EH (cell line): ENCODE measurements at places on chromosomes 5 and 9.

- DNase-seq = peak; percentile 56
Observed at GRCh38 chr9:88781628-88782391, 209.5 kb upstream of the S1PR3 start.

- DNase-seq = no peak
Observed at GRCh38 chr9:35426627-35427026, 63.3 kb upstream of the RUSC2 start.

GRCh38 chr9:120336753-120337090, 243.2 kb downstream of the CDK5RAP2 start:
- DNase-seq = no peak

DNA sequence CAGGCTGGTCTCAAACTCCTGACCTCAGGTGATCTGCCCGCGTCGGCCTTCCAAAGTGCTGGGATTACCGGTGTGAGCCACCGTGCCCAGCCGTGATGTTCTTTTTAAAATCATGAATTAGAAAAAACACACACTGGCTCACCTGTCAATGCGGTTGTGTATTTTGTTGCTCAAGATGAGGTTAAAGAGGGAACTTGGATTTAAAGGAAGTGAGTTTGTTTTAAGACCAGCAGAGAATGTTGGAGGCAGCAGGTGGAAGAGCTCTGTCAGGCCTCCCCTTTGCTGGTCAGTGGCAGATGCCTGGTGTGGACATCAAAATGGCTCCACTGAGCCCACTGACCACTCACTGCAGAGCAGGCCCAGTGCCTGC, 38.9 kb downstream of the WNK2 start:
- no peak for DNase-seq

- no peak for DNase-seq
Observed at GRCh38 chr5:178115136-178115813, 1.9 kb downstream of the N4BP3 start.

- DNase-seq = no peak
Observed at GRCh38 chr5:41883936-41884335, 13.7 kb upstream of the OXCT1 start.

GRCh38 chr5:96880444-96881164, 4.3 kb downstream of the ERAP2 start:
- DNase-seq = peak; percentile 79

DNA sequence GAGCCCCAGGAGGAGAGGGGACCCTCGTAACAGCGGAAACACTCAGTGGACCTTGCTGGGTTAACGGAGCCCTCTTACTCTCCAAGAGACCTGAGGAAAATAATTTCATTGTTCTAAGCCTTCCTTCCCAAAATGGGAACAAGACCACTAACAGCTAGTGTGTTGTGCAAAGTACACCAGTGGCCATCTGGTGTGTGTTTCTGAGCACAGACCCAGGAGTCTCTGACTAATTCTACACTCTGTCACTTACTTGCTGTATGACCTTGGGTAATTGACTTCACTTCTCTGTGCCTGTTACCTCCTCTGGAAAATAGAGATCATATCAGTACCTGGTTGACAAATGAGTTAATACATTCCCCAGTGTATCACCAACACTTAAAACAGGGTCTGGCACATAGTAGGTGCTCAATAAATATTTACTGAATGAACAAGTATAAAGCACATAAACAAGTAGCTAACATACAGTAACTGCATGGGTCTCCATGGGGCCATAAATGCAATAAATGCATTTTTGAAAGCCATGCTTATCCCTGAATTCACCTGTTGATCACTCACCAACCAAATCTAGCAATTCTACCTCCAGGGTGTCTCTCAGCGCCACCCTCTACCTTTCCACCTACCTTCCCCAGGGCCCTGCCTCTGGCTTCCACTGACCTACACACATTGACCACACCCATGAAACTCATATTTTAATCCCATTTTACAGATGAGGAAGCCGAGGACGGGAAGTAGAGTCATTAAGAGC, 44.7 kb upstream of the AKNA start:
- no peak for DNase-seq

DNA sequence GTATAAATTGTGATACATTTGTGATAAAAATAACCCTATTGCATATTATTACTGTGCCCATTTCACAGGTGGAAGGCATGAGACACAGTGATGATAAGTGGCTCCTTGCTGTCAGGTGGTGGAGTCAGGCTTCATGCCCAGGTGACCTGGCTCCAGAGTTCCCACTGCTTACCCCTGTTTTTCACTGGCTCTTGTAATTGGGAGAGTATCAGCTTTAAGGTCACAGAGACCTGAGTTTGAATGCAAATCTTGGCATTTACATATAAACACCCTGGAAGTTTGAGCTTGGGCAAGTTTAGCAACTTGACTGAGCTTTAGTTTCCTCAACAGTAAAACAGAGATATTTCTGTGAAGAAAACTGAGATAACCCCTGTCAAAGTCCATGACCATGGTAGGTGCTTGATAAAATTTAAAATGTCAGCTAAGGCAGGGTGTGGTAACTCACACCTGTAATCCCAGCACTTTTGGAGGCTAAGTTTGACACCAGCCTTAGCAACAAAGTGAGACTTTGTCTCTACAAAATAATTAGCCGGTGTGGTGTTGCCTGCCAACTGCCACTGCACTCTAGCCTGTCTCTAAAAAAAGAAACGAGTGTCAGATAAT, 29.2 kb downstream of the MAT2B start:
- DNase-seq = no peak

DNA sequence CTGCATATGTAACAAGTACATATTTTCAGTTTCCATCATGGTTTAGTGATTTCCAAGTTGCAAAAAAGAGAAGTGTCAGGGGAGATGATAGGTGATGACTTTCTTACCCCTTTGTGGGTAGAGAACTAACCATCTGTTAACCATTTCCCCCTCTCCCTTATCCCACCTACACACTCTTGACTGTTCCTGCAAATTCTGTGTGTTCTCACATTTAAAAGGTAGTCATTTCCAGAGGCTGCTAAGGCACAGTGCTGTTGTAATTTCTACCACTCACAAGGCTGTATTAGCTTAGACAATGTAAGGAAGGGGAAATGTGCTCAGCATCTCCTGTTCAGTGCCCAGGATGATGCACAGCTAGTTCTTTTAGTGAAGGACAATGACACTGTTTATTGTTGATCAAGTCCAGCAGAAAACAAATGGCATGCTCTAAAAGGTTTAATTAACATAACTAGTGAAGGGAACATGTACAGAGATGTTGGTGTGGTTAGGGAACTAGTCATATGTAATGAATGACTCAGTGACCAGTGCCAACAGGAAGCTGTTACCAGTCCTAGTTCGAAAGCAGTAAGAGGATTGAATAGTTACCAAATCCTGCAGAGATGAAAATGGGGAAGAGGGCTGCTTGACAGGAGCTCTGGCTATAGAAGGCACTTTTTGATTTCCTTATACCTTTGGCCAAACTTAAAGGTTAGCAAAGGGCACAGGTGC, 165.1 kb downstream of the PLK2 start:
- peak; percentile 57 for DNase-seq

GRCh38 chr9:121048618-121049017, 1.5 kb downstream of the C5 start:
- peak; percentile 49 for DNase-seq

DNA sequence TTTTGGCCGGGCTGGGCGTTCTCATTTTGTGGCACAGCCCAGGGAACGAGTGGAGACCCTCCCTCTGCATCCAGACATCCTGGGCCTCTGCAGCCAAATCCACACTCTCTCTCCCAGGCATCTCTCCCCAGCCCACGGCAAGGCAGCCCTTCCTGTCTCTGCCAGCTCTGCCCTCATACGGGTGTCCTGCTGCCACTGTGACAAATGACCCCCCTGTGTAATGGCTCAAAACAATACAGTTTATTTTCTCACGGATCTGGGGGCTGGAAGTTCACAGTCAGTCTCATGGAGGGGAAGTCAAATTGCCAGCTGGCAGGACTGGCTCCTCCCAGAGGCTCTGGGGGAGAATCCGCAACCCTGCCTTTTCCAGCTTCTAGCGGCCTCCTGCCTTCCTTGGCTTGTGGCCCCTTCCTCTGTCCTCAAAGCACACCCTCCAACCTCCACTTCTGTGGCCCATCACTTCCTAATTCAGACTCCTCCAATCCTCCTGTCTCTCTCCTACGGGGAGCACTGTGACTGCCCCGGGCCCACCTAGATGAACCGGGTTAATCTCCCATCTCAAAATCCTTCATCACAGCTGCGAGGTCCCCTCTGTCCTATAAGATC, 70.2 kb upstream of the COL5A1 start:
- no peak for DNase-seq

DNA sequence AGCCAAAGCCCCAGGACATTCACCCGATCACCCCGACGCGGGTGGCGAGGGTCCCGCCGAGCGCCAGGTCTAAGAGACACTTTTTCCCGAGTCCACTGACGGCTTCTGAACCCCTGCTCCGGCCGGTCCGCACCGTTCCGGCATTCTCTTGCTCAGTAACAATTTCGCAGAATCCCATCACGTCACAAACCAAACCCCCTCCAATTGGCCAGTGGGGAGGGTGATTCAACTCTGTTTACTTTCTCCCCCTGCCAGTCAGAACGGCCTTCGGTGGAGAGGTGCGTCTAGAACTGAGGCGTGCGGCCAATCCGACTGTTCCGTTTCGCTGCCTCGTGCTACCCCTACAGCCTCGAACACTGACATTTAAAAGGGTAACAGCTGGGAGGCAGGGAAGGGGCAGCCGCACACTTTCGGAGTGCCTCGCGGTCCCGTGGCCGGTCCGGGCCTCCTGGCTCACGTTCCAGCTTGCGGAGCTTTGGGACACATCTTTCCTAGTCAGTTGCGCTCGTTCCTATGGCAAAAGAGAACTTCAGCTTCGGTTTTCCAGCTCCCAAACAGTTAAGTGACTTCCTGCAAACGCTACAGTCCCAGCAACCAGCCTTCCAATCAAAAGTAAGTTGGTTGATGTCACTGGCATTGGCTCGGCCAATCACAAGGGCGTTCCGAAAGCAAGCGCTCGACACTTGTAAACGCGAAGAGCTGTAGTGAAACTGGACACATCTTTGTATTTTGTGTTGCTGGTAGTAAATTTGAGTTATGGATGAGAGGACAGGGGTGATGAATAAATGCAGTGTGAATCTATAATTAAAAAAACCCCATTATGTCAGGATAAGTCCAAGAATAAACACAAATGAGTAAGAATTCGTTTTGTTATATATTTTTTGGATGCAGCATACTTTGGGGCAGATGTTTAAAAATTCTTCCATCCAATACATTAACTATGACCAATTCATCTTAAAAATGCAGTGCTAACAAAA, at the start of gene KLF9:
TSS of gene KLF9 (minus strand) at position 859 of the 977 bp plus-strand sequence. CDS start 1,294 bp downstream, outside the sequence.
- peak; percentile 99 for DNase-seq

- no peak for DNase-seq
Observed at GRCh38 chr9:68541568-68541967, 885 bp upstream of the TMEM252 start.

DNA sequence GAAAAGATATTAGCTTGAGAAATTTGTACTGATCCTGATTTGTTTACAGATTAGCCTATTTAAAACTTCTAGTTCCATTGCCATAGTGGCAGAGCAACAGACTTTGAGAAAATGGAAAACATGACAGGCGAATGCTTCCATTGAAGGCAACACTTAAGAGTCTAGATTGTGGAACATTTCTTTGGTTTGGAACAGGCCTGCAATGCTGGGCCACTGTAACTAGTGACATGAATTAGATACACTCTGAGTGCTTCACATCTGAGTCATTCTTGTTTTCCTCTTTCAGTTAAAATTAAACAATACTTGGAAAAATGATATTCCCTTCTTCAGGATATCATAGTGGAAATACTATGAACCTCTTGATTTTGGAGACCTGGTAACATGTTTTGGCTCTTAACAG, 453.6 kb upstream of the TUSC1 start:
- peak; percentile 54 for DNase-seq

DNA sequence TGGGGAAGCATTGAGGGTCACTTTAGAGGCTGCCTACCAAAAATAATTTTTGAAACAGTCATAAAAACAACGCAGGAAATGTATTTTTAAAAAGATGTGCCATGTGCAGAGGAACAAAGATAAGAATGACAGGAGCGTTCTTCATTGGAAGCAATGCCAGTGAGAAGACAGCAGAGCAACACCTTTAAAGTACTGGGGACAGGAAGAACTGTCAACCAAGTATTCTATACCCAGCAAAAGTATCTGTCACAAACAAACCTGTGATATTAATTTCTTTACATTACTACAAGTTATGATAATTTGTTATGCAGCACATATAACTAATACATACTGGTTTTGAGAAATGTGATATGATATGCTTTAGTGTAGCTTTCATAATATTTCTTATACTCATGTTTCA, 675.6 kb downstream of the IRX1 start:
- DNase-seq = no peak

GRCh38 chr5:179257176-179257682, 88.0 kb downstream of the ADAMTS2 start:
- peak; percentile 85 for DNase-seq

GRCh38 chr5:129271308-129271707, 176.8 kb downstream of the ISOC1 start:
- DNase-seq = no peak

DNA sequence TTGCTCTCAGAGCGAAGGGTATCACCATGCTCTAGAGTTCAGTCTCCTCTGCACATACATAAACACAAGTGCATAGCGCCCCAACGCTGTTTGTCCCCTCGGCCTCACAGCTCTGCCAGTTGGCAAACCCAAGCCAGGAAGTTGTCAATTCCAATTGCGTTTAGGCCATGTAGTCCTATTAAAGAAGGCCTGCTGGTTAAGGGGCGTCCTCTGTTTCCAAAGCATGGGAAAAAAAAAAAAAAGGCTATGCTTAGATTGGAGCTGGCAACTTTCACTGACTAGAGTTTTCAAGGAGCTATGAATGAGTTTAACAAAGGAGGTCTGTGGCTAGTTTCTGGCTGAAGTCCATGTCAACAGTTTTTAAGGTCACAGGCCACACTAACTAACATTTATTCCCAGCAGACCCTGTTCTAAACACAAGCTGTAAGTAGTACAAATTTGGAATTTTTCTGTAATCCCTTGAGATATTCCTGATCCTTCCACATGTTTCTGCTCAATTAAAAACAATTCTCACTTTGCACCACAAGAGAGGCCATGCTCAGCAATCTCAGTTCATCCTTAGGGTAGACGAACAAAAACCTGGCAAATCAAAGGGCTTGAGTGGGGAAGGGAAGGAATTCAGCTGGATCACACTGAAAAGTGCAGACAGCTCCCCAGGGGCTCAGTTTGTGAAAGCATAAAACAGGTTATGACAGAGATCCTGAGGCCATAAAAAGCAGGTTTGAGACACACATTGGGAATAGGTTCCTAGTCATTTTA, 187.7 kb downstream of the DENND1A start:
- peak; percentile 34 for DNase-seq

GRCh38 chr9:76374783-76375559, 19.3 kb downstream of the RFK start:
- DNase-seq = peak; percentile 92

- DNase-seq = peak; percentile 70
Observed at GRCh38 chr5:78757269-78758053, 108.9 kb upstream of the LHFPL2 start.

- no peak for DNase-seq
Observed at GRCh38 chr5:74156728-74157383, 483.7 kb downstream of the ENC1 start.

GRCh38 chr5:148708854-148709253, 54.5 kb upstream of the HTR4 start:
- DNase-seq = no peak

GRCh38 chr5:143501310-143502044, 98.0 kb upstream of the NR3C1 start:
- DNase-seq = peak; percentile 82

GRCh38 chr5:2677689-2678088, 73.8 kb downstream of the IRX2 start:
- no peak for DNase-seq

GRCh38 chr5:9558319-9558965, 12.6 kb upstream of the SEMA5A start:
- DNase-seq = no peak
